ENCODE measurements at places on chromosomes 5 and 9.

DNA sequence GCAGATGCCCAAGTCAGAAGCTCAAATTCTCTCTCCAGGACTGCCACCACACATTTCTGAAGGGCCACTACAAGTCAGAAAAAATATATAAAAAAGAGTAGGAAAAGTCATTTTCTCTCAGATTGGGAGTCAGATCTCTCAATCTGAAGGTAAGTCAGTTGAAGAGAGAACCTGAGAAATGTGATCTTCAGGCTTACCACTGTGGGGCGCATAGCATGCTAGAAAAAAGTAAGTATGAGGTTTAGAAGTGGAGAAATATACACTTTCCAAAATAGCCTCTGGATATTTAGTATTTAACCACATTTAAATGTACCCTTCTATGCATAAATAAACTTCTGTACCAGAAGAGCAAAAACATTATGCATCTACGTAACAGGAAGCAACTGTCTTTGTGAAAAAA, 800.7 kb upstream of the CTNND2 start:
- DNase-seq, result no peak

DNA sequence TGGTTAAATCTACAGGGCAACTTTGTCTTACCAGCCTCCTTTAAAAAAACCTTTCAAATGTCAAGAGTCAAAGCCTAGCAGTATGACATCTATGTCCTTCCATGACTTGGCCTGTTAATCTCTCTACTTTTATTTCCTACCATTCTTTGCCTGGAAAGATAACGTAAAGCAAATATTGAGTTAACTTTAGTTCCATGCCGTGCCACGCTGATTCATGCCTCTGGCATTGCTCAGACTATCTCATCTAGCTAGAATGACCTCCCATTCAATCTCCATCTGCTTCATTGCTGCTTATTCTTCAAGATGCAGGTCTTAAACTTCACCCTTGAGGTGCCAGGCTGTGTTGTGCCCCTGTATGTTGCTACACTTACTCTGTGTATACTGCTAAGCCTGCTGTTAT, 729.8 kb downstream of the EFNA5 start:
- no peak for DNase-seq

- no peak for DNase-seq
These were observed 47.5 kb downstream of the SAXO1 start for GRCh38 chr9:18985464-18985951.

DNA sequence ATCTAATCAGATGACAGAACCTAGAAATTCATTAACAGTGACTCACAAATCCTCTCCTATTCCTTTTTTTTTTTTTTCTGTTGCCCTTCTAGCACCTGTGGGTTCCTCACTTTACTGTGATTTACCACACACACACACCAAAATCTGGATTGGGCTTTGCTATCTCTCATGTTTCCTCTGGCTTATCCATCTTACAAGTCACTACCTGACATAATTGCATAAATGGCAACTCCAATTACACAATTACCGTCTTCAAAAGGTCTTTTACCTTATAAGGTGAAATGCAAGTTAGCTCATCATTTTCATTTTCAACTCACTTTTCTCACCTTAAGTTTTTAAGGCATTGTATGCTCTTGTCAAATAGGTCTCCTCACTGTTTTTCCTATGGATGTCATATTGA, 426.3 kb upstream of the MEF2C start:
- no peak for DNase-seq

GRCh38 chr9:96047741-96048103, 172.2 kb downstream of the ERCC6L2 start:
- no peak for DNase-seq
